Stimulated activated CD4-positive, alpha-beta T cell treated with anti-CD3 and anti-CD28 coated beads, Interleukin-4, amount 100 ng/mL, for 1 hour (primary cell): ENCODE measurements at places on chromosomes 5 and 9.

- no peak for DNase-seq
These were observed 1.2 kb downstream of the MAPK9 start for GRCh38 chr5:180290568-180291233.

DNA sequence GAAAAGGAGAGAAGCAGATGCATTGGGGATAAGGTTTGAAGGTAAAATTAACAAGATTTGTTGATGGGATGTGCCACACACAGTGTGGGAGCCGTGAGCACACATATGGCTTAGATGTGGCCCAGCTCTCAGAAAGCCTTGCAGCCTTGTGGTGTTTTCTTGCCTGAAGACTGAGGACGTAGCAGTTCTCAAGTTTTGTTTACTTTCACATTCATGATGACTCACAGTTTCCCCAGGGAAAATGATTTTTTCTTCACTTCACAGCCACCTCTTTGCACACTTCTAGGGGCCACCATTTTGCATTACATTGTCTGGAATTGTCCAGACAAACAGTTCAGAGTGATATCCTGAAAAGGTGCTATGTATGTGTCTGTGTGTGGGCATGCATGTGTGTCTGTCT is 126.2 kb downstream of the BASP1 start:
- no peak for DNase-seq

- DNase-seq, result no peak
These were observed 33.7 kb downstream of the FGF18 start for GRCh38 chr5:171453056-171453725.

DNA sequence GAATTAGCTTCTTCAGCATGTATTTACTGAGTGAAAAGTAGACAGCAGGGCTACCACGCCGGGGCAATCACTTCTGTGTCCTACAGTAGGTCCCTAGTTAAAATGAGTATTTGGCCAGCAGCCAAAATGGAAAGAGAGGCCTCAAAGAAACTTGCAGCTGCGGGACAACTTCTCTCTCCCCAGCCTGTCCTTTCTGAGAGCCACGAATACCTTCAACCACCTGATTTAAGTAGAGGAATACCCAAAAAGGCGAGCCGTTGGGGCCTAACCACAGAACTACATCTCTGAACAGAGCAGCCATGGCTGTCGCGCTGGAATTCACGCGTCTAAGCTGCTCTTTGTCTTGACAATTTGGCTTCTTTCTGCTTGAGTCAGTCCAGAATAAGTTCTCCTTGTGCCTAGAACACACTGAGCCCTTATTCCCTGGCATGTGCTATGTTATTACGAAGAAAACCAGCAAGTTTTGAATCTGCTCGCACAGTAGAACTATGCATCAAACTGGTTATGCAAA is 43.8 kb upstream of the GOLPH3 start:
- no peak for DNase-seq

GRCh38 chr9:128088253-128088945 is 20.4 kb downstream of the SLC25A25 start:
- no peak for DNase-seq

DNA sequence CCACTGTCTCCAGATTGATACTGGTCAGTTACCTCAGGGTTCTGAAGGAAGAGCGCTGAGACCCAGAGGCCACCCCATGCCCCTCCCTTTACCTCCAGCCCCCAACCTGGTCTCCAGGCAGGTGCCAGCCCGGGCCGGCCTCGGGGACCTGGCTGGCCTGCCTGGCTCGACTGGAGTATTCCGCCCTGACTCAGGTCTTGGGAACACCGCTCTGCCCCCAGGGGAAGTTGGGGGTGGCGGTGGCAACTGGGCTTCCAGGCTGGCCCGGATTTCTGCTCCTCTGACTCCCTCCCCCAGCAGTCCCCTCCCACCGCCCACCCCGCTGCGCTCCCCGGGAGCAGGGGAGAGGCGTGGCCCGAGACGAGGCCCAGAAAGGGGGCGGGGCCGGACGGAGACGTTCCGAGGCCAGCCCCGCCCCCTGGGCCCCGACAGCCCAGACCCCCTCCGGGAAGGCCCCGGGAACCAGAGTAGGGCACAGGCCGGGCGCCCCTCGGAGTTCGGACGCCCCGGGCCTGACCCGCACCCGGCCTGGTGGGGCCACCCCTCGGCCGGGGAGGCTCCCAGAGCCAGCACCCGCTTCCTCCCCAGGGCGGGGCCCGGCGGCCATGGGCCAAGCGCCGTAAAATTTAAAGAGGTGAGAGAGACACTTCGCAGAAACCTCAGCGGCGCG is 82.5 kb upstream of the ZBTB43 start:
- peak; percentile 95 for DNase-seq

- DNase-seq, result no peak
These were observed 134.2 kb downstream of the CDH10 start for GRCh38 chr5:24510523-24510988.

DNA sequence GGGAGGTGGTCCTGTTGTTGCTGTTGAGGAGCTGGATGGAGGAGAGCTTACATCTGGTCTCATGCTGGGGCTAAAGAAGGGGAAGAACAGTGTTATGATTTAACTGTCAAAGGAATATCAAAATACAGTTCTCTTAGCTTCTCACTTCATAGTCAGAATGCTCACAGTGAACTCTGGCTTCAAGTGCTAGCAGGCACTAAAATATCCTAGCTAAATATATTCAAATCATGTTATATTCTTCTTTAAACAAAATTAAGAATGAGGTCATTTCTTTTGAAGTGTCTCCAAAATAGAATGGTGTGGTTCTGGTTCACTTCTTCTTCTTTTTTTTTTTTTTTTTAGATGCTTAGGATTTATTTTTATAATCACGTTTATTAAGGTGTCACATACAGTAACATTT is 89.4 kb downstream of the NR3C1 start:
- no peak for DNase-seq

DNA sequence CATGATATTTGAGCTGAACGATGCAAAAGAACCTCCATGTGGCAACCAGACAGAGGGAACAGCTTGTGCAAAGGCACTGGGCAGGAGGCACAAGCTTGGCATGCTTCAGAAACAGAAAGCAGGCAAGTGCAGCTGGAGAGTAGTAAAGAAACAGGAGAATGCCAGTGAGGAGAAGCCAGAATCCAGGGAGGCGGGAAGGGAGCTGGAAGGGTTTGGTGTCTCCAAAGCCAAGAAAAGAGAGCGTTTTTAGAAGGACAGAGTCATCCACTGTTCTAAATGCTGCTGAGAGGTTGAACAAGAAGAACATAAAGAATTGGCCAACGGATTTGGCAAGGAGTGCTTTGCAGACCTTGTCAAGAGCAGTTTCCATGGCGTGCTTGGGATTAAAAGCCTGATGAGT is 124.7 kb downstream of the TLE1 start:
- no peak for DNase-seq

- no peak for DNase-seq
These were observed 27.0 kb downstream of the IL9 start for GRCh38 chr5:135868681-135869080.

DNA sequence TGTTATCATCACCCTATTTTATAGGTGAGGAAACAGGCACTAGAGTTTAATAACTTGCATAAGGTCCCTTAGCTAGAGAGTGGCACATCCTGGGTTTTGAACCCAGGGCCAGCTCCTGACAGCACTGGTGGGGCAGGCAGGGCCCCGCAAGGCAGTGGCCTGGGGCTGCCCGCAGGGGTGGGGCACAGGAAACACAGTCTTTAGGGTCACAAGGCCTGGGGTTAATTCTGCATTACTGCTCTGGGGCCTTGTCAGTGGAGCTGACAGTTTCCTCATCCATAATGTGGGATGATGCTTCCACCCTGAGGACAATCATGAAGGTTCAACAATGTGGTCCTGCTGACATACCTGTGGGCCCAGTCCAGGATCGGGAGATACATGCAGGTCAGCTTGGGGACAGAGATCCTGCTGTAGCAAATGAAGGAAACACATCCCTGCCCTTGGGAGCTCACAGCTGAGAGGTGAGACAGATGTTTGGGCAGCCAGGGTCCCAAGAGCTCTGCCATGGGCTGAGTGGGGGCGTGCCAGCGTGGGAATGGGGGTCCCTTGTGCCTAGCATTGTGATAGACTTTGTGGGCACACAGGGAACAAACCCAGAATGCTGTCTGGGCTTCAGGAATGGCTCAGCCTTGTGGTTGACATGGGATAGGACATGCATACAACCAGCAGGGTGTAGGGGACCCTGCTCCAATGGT is 14.7 kb downstream of the FGF18 start:
- no peak for DNase-seq

DNA sequence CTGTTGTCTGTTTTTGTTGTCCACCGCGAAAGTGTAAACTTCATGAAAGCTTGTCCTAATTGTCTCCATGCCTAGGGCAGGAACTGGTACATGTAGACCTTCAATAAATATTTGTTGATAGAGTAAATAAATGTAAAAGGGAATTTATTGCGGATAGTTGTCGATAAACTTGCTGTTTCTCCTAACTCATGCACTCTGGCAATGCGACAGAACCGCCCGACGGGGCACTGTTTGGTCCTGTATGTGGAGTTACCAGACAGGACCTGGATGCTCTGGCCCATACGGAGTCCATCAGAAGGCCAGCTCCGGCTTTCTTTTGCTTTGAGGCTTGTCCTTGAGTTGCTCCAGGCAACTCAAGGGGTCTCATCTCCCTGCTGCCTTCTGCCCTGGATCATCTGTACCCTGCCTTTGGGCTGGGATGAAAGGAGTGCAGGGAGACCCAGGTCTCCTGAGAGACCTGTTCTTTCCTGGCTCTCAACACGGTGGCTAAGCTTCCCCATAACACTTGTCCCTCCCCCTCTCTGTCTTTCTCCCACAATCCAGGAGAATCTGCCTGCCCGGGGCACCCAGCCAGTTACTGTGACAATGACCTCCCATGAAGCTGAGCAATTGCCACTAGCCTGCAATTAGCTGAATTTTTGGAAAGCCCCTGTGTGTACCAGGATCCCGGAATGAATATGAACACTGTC is 149.5 kb upstream of the PTCH1 start:
- DNase-seq, result no peak

DNA sequence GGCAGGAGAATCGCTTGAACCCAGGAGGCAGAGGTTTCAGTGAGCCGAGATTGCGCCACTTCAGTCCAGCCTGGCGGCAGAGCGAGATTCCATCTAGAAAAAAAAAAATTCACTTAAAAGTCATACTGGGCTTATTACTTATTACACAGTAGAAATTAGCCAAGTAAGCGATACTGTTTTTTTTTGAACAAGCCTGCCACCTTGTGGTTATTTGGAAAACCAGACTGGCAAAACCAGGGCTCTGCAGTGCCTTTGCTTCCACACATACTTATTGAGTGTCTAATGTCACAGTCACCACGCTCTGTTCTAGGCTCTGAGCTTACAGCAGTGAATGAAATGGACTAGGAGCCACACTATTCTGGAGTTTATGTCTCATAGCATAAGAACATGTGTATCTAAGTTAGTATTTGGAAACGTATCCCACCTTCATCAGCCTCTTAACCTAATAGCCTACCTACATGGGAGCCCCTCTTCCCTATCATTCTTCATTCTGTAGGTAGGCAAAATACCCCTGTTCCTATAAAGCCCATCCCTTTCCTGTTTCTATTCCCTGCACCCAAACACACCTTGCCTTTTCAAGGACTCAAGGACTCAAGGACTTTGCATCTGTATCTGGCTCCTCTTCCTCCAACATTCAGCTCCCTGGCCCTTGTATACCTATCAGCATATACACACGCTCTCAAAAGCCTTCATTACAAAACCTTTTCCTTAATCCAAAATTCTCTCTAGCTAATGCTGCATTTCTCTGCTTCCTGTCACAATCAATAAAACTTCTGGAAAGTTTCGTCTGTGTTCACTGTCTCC is 13.9 kb upstream of the BASP1 start:
- DNase-seq, result no peak

DNA sequence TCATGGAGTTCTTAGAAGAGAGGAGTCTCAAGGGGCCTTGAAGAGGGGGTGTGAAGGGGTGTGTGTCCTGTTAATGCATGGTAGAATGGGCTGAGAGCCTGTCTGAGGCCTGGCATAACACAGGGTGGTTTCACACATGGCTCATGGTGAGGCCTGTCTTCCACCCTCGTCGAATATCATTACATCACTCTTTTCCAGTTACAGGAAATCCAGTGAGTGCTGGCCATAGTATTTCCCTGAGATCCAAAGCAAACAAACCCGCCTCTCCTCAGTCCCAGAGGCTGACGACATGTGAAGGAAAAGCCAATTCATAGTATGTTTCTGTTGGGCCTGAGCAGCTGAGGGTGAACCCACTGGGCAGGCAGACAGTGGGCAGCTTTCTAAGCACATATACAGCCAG is 159.4 kb upstream of the NR3C1 start:
- no peak for DNase-seq
